ENCODE measurements at places on chromosomes 12 and 14.

DNA sequence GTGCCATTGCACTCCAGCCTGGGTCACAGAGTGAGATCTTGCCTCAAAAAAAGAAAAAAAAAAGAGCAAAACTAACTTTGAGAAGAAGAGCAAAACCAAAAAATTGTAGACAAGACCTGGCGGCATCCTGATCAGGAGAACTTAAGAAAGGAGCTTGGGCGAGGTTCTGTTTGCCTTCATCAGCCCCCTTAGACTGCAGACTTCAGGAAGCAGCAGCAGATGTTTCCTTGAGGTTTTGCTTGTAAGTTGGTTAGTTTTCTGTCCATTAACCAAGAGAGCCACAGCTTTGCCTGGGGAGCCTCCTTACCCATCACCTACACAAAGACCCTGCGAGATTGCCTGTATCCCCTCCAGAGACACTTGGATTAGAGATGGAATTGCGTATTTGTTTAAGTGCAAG lies 189.0 kb downstream of the AACS start:
- DNase-seq = no peak

GRCh38 chr12:71576496-71576895 lies 87.2 kb downstream of the ZFC3H1 start:
- DNase-seq = no peak

GRCh38 chr14:97993508-97994019 lies 1196.4 kb downstream of the VRK1 start:
- no peak for DNase-seq

GRCh38 chr12:97005646-97006045 lies 98.6 kb downstream of the NEDD1 start:
- DNase-seq = no peak

GRCh38 chr12:49094160-49094974 lies at the start of gene DHH:
Gene DHH, minus strand, starts transcription at chr12:49094801. Its CDS starts 289 bp downstream, at chr12:49094512.
- no peak for DNase-seq

- no peak for DNase-seq
These were observed 33.4 kb downstream of the IFT81 start for GRCh38 chr12:110157539-110157938.

DNA sequence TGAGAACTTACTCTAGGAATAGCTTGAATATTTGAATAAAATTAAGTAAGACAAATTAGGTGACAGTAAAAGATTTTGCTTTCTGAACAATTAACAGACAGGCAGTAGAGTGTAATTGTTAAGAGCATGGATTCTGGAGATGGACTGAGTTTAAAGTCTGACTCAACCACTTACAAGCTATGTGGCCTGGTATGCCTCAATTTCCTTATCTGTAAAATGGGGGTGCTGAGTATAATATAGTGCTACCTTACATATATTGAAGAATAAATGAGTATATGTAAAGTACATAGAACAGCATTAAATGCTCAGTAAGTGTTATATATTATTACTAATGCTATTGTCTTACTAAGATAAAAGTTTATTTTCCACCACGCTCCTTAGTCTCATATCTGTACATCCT lies 7.1 kb downstream of the MIA2 start:
- DNase-seq = no peak

- DNase-seq = no peak
These were observed 645.4 kb upstream of the ATXN7L3B start for GRCh38 chr12:73892201-73892600.

- peak; percentile 49 for DNase-seq
These were observed 509 bp downstream of the PLEKHG6 start for GRCh38 chr12:6310771-6311610.

DNA sequence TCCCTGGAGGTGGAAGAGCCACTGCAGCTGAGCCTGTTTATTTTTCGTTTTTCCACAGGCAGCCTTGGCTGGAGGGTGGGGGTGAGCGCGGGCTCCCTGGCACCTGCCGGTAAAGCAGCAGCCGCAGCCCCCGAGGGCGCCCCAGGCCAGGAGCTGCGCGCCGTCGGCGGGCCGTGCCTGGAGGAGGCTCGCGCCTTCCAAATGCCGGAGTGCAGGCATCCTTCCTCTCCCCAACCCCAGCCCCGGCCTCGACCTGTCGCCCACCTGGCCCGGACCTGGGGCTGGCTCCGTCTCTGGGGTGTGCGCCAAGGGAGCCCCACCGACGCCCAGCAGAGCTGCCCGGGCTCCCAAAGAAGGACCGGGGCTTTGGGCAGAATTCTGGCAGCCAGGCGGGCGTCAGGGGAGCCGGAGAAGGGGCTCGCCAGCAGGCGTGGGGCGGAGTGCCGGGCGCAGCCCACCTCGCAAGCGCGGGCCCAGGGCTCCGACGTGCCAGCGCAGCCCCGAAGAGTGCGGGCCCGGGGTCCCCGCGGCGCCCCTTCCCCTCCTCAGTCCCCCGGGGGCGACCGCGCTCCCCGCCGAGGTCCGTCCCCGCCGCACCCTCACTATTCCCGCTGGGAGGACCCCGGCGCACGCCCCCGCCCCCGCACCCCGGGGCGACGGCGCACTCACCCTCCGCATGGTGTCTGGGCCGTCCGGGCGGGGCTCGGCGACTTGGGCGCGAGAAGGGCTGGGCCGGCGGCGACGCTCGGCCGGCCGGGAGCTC lies 130.3 kb downstream of the NDUFA12 start:
- DNase-seq = no peak

DNA sequence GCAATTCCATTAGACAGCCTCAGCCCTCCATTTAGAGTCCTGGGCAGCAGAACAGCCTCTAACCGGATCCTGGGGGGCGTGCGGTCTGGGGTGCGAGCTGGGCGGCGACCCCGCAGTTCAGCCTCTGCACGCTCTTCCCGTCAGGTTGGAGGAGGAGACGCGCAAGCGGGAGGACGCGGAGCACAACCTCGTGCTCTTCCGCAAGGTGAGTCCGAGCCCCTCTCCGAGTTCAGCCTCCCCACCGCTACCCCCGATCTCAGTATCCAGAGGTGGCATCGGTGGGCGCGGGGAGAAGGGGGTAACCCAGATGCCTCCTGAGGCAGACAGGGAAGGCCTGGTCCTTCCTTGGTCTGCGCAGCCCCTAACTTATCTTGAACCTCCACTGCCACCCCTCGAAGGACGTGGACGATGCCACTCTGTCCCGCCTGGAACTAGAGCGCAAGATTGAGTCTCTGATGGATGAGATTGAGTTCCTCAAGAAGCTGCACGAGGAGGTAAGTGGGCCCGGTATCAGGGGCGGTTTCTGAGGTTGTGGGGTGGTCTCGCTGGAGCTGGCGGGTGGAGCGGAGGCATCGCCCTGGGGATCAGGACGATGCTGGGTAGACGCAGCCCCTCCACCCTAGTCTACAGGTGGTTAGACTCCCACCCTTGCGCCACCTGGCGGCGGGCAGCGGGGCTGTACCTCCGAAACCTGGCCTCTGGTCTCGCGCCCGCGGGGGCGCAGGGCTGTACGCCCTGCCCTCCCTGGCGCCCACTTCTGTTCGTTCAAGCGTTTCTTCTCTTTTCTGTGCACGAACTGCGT lies 1.3 kb downstream of the PRPH start:
- peak; percentile 33 for DNase-seq

- DNase-seq = no peak
These were observed 41.8 kb downstream of the EFCAB11 start for GRCh38 chr14:89912667-89913211.

- no peak for DNase-seq
These were observed 22.2 kb upstream of the NAV3 start for GRCh38 chr12:77808534-77808933.
